Ovary (tissue), 10 donors: ENCODE measurements at places on chromosomes 16 and 17. TPM values are rescaled to one million over a fixed set of nuclear protein-coding genes. Genes with fewer than 3 reads are reported as not detected.

DNA sequence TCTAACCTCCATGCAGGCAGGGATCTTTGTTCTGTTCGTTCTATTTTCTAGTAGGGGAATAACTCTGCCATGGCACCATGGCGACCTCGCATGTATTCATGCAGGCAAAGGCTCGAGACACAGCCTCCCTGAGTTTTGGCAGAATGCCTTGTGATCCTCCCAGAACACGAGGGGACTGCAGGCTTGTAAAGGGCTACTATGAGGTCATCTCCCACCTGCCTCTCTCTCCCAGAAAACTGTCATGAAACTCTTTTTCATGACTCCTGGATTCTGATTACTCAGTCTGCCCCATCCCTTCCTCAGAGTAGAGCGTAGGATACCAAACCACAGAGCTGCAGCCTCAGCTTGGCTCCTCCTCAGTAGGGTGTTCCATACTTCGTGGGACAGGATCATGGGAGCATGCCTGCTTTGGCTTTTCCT lies 64.3 kb downstream of the IGF2BP1 start:
- DNase-seq, result no peak

GRCh38 chr16:79639576-79640311 lies 39.2 kb upstream of the MAF start:
- DNase-seq, result no peak

DNA sequence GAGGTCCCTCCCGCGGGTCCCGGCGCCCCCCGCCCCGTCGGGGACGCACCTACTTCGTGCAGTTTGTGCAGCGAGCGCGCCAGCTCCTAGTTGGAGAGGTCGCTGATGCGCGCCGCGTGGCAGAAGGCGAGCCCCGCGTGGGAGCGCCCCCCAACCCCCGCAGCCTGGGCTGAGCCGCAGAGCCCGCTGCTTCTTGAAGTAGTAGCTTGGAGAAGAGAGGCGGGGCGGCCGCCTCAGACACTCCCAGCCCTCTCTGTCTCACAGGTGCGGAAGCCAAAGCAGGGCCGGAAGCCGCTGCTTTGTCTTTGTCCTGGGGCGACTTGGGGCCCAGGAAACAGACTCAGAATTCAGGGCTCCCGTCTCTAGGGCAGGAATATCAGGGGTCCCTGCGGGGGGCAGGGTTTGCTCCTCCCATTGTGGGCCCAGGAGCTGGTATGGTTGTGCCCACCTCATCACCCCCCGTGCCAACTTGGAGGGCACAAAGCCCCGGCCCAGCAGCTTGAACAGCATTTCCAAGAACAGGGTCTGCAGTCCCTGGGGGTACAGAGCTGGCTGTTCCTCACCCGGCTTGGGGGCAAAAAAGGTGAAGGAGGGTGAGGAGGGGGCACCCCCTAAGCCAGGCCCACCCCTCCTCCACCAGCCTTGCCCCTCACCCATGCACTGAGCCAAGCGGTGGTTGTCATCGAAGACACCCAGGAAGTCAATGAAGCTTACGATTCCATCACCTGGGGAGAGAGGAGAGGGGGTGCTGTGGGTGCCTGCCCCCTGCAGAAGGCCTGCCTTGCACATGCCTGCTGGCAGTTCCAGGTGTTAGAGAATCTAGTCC lies 13.5 kb downstream of the SPATA32 start:
- peak; percentile 60 for DNase-seq

DNA sequence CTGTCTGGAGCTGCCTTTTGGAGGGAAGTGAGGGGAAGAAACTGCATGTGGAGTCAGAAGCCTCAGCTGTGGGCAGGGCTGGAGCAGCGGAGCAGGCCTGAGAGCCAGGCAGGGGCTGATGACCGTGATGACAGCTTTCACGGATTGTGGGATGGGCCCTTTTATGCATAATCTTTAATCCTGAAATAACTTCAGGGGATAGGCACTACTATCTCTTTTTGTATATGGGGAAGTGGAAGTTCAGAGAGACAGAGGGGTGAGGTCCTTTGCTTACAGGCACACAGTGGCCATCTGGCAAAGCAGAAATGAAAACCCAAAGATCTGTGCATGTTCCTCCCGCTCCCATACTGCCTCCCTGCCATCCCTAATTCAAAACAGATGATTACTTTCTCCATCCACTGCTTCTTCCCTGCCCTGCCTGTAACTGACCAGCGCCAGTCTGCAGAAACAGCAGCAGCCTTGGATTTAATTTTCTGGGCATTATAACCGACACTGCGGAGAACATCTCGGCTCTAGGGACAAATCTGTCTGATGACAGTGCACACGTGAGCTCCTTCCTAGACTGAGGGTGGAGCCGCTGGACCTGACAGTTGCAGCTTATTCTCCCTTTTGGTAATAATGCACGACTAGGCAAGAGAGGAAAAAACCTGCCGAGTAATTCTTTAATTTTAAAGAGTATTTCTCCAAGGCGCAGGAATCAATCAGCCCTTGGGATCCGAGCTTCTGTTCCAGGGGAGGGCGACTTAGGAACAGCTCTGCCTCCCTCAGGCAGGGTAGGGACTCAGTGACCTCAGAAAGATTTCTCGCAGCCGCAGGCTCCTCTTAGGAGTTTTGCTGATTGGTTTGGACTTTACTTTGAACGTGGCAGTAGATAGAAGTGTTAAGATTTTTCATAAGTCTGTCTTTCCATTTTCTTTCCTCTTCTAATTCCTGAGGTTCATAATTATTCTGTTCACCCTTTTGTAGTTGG lies 95.4 kb downstream of the UTP18 start:
- DNase-seq, result no peak

DNA sequence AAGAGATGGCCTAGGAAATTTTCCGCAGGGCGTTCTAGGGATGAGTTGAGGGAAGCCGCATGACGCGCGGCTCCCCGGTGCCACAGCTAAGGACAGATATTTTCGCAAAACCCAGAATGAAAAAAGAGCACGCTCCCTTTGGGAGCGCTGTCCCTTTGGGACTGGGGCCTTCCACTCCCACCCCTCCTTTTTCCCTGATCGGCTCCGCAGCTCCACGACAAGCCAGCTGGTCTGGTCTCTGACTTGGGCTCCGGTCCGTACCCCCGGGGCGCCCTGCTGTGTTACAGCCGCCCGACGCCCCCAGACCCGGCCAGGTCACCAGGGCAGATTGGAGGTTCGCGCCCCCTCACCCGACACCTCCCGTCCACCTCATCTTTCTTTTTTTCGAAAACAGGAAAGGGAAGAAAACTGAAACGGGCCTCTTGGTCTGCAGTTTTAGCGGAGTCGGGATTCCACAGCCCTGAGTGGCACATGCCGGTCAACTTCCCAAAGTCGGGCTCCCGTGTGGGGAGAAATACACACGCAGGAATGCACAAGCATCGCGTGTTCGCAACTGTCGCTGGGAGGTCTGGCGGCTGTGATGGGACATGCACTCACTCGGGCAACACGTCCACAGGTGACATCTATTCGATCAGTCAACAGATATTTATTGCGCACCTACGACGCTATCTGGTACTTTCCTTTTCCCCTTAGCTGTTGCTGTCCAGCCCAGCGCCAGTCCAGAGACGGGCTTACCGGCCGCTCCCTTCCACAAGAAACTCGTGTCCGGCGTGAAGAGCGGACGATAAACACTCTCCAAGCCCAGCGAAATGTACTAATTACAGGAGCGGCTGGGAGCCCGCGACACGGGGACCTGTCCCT lies 3.9 kb upstream of the SOX9 start:
- no peak for DNase-seq

CAVIN1 gene
- polyA plus RNA-seq, result 226 TPM
